ENCODE measurements at places on chromosomes 7 and 10.

DNA sequence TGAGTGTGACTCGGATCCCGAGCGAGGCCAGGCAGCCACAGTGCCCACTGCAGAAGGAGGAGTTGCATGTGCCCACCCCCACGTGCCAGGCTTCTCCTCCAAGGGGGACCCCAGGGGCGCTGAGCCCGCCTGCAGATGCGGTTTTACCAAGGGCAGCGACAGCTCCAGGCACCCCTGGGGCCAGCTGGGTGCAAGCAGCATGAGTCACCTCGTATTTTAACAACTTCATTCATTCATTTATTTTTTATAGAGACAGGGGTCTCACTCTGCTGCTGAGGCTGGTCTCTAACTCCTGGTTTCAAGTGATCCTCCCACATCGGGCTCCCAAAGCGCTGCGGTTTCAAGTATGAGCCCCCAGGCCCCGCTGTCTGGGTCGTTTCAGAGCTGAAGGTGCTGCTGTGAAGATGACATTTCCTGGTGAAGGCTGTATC lies 1.3 kb upstream of the FOXL3 start:
- no peak for DNase-seq

GRCh38 chr7:157654350-157654749 lies 317.5 kb downstream of the DNAJB6 start:
- no peak for DNase-seq

DNA sequence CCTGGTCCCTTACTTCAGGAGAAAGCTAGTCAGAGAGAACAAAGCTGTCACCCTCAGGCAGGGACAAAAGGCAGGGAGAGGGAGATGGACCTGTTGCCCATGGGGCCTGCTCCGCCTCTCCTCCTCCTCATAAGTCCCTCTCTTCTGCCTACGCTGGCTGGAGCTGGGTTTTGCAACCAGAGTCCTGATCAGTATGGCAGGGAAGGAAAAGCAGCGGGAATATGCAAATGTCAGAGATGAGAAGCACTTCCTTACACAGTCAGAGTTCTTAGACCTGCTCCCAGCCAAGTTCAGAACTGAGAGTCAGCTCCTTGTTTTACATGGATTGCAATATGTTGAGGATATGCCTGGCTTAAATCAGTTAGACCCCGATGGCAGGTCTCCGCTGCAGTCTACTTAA lies 231.1 kb downstream of the ADAM12 start:
- DNase-seq = no peak

GRCh38 chr7:105971845-105972244 lies 8.8 kb downstream of the CDHR3 start:
- no peak for DNase-seq

- no peak for DNase-seq
These were observed 81.9 kb downstream of the DNMBP start for GRCh38 chr10:99927721-99928280.

- no peak for DNase-seq
These were observed 38.3 kb downstream of the JAKMIP3 start for GRCh38 chr10:132104062-132104461.

GRCh38 chr7:143120691-143121405 lies 11.0 kb upstream of the PIP start:
- DNase-seq = no peak

- DNase-seq = no peak
These were observed 336.3 kb upstream of the MAGI2 start for GRCh38 chr7:79789584-79790345.

DNA sequence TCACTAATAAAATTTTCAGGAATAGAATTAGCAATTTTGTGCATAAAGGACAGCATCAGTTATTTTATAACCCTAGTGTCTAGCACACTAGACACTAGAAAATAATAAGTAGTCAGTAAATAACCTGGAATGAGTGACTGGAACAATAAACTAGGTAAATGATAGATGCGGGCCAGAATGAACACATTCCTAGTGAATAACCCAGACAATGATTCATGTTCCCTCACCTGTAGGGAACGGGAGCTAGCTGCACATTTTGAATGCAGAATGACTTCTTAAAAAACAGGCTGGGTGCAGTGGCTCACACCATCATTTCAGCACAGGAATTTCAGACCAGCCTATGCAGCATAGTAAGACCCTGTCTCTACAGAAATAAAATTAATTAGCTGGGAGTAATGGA lies 3.2 kb upstream of the ATOH7 start:
- DNase-seq = no peak

DNA sequence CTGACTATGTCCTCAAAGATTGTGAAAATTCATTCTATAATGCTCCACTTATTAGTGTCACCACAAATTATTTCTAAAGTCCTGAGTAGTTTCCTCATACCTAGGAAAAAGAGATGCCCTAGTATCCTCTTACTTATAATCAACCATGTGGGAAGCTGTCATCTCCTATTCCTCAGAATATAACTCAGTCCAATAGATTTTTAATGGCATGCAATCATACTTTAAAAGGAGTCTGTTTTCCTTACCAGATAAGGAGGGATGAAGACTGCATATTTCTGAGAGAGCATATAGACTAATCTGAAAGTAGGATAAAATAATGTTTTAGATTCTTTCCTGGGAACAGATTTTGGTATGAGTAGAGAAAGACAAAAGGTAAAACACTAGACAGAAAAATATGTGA lies 727.7 kb upstream of the GRM3 start:
- no peak for DNase-seq

GRCh38 chr7:159148430-159149395 lies 4.0 kb upstream of the VIPR2 start:
- DNase-seq = no peak

GRCh38 chr7:67429735-67430134 lies 433.1 kb downstream of the TYW1 start:
- DNase-seq = no peak

GRCh38 chr10:118953598-118954393 lies 75.7 kb upstream of the NANOS1 start:
- no peak for DNase-seq

DNA sequence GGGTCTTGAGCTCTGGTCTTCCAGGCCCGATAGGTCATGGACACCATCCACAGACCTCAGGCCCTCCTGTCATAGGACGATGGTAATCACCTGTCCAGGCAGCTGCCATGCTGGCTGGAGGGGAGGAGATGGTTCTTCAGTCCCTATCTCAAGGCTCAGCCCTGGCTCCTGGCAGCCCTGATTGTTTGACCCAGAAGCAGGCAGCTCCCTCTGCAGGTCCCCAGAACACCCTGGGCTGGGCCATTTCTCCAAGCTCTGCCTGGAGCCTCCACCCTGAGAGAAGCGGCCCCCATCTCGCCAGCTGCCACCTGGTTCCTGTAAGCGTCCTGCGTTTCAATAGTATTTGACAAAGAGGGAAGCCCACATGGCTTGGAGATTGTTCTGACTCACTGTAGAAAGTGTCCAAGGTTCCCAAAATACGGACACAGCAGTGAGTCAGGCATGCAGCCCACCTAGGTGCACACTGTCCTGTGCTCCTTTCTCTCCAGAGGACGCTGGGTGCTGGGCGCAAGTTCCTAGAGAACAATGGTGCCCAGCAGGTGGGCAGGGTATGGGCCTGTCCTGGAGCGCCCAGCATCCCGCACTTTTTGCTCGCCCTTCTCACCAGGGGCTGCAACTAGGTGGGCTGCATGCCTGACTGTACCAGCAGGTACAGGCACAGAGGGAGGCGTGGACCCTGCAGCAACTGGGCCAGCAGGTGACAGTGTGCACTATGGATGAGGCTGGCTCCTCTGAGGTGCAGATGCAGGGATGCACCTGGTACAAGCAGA lies 72.4 kb upstream of the EBF3 start:
- no peak for DNase-seq

GRCh38 chr7:69942573-69942972 lies 344.3 kb downstream of the AUTS2 start:
- DNase-seq = no peak

DNA sequence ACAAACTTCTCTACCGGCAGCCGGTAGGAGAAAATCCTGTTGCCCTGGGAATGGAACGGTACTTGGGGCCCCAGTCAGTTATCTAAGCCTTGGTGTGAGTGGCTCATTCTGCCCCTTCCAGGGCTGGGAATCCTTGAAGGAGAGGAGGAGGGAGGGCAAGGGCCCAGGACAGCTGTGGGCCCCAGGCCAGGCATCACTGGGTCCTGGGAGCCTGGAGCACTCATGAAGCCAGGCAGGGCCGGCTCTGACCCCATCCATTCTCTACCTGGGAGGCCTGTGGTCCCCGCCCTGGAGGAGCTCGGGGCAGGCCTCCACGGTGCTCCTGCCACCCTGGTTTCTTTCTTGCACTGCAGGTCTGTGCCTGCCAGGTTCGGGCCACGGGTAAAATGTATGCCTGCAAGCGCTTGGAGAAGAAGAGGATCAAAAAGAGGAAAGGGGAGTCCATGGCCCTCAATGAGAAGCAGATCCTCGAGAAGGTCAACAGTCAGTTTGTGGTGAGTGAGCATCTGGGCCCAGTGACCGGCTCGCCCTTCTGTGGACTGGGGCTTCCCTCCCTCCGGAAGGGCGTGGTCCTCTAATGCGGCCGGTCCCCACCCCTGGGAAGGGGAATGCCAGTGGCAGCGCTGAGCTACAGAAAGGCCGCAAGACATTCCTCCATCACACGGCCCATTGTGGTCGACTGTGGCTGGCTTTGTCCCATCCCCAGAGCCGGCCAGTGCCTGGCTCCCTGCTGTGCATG lies 111.3 kb downstream of the RGS10 start:
- no peak for DNase-seq

DNA sequence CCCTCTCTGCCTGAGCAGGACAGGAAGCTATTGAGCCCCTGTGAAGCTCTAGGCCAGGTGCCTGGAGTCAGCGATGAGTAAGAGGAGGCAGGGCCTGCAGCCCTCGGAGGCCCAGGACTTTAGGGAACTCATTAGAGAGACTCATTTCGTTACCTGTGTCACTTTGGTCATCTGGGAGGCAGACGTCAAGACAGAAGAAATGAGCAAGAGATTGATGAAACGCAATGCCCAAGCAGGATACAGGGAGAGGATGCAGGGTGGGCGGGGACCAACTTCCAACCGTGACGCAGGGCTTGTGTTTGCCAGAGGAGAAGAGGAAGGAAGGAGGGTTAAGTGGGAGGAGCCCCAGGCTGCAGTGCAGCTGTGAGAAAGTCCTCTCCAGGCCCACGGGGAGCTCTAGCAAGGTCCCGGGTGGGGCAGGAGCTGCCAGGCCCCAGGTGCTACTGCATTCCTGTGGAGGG lies 26.4 kb upstream of the GNA12 start:
- DNase-seq = no peak

DNA sequence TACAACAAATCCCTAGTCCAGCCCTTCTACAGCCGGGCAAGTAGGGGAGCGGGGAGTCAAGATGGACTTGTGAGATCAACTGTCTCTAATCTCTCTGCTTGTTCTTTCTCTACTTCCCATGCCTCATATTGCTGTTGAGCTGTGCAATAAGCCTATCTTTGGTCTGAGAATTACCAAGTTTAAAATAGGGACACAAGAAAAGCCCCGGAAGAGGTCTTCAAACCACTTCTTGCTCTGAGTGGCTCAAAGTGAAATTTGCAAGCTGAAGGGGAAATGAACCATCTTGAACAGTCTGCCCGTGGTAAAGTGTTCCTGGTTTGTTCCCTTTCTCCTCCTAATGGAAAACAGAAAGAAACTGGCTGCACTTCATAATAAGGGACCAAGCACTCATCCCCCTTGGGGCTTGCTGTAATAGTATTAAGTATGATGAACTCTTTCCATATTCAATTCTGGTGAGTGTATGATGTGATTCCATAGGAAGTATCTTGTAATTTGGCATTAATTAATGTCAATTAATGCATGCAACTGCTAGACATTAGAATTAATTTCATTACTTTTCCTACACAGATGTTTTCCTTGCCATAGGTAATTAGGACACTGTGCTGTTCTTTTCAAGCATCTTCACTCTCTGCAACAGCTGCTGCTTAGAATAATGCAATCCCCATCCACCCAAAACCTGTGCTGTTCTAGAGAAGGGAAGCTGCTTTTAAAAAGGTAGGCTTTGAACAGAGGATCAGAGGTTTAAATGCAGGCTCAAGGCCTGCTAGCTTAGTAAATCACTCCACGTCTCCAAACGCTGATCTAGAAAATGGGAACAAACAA lies 449.6 kb downstream of the SORCS1 start:
- DNase-seq = no peak

DNA sequence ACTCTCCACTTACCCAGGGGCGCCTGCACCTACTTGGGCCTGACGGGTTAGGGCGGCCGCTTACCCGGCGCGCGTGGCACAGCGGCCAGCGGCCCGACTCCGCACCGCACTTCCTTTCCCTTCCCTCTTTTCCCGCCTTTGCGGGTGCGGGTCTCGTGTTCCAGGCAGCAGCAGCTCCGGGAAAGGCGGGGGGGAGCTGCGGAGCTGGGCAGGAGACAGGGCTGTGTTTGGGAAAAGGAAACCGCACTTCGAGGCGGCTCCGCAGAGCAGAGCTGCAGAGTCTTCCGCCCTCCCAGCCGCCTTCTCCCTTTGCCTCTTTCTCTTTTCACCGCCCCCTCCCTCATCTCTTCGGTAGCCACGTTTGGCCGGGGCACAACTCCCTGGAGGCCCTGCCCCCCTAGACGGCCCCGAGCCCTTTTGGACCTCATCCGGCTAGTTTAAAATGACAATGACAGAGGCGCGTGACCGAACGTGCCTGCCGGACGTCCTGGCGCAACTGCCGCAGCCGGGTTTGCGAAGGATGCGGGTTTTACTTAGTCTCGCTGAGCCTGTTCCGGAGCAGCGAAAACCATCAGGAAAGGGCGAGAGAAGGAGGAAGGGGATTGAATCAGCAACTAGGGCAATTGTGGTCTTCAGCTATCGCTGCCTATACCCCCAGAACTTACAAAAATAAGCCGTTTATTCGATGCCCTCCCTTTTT lies 7.9 kb upstream of the PAX2 start:
- DNase-seq = no peak

DNA sequence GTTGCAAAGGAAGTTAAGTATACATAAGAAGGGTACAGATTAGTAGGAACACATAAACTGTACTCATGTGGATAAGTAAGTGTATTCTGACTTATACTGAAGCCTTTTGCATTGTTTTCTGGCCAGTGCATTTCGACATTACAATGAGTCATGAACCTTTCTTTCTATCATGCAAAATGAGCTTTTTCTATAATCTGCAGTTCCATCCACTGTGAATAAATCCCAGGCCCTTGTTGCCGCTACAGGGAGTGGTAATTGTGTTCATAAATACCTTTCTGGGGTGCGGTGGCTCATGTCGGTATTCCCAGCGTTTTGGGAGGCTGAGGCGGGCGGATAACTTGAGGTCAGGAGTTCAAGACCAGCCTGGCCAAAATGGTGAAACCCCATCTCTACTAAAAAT lies 858.3 kb downstream of the GRM8 start:
- no peak for DNase-seq

DNA sequence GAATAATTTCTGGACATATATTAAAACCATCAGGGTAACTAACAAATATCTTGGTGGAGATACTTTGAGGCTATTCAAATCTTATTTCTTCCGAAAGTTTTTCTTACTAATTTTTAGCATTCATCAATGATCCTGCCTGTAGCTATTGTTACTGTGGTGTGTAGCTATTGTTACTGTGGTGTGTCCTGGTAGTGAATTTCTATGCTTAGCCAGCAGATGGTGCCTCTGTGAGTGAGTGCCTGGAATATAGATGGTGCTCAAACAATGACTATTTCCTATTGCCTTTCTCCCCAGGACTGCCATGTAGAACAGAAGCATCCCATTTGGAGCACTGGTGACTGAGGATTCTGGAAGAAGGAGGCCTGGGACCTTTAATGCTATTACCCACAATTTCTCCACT lies 245.7 kb downstream of the CCSER2 start:
- no peak for DNase-seq
